ENCODE measurements at places on chromosomes 16 and 17.

GRCh38 chr17:62706598-62707424 lies 79.3 kb downstream of the MRC2 start:
- no peak for DNase-seq

- peak; percentile 19 for DNase-seq
These were observed 199.8 kb downstream of the CYB561 start for GRCh38 chr17:63246344-63246743.

- no peak for DNase-seq
These were observed 111.4 kb upstream of the CDC42EP4 start for GRCh38 chr17:73423159-73423715.

GRCh38 chr17:45809499-45809898 lies 25.4 kb downstream of the CRHR1 start:
- no peak for DNase-seq

- DNase-seq = no peak
These were observed 23.1 kb upstream of the OSGIN1 start for GRCh38 chr16:83929811-83930555.
